Lower lobe of right lung (tissue), 2 donors: ENCODE measurements at places on chromosomes 13 and 19. TPM values are rescaled to one million over a fixed set of nuclear protein-coding genes. Genes with fewer than 3 reads are reported as not detected.

- no peaks in the 10 kb centered on the region for H3K4me1 ChIP-seq
- H3K27ac ChIP-seq, result no peak overlapping the region
Measured at GRCh38 chr13:23460309-23460708, 26.8 kb upstream of the SACS start.

DNA sequence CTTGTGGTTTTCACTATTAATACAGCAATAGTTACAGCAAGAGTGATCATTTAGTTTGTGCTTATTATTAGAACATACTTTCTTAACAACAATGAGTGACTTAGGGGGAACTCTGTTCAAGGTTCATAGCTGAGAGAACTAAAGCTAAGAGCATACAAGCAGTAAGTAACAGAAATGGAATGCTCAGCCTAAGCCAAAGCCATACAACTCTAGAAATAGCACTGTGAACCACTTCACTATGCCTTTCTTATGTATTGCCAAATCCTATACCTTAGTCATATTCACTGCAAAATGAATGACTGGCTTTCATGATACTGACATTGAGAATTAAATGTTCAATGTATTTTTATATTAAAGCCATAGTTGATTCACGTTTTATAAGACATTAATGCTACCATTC, 599.7 kb upstream of the SLITRK1 start:
- H3K27me3 ChIP-seq, result no peaks in the 10 kb centered on the region
- H3K36me3 ChIP-seq, result no peaks in the 10 kb centered on the region
- no peak overlapping the region for H3K4me3 ChIP-seq
- no peak overlapping the region for H3K27ac ChIP-seq

DNA sequence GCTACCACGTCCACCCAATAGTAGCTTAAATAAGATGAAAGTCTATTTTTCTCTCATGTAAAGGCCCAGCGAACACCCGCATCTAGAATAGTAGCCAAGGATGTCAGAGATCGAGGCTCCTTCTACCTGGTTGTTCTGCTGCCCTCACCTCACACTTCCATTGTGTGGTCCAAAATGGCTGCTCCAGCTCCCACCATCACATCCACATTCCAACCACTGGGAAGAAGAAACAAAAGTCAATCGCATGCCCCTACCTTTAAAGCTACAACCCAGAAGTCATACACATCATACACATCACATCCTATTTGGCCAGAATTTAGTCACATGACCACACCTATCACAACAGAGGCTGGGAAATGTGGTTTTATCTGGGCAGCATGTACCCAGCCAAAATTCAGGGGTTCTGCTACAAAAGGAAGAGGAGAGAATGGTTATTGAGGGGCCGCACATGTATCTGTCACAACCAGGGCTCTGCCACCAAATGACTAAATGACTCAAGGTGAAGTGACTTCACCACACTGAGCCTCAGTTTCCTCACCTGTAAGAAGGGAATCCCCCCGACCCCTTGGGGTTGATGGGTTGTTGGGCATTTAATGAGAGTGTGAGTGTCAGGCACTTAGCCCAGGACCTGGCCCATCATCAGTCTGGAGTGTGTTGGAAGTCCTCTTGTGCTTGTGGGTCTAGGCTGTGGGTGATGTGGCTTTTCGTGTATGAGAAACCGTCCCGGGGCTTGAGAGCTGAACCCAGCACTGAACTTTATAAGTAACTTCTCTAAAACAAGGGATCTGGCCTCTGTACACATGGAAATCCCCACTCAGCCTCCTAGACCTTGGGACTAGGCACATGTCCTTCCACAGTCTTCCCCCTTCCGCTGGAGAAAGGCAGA, 10.2 kb upstream of the CBLC start:
- H3K27me3 ChIP-seq, result no peaks in the 10 kb centered on the region
- H3K4me1 ChIP-seq, result peaks cover 20% of the 10 kb centered on the region
- no peak overlapping the region for H3K4me3 ChIP-seq
- no peaks in the 10 kb centered on the region for H3K36me3 ChIP-seq
- no peak overlapping the region for H3K27ac ChIP-seq

DNA sequence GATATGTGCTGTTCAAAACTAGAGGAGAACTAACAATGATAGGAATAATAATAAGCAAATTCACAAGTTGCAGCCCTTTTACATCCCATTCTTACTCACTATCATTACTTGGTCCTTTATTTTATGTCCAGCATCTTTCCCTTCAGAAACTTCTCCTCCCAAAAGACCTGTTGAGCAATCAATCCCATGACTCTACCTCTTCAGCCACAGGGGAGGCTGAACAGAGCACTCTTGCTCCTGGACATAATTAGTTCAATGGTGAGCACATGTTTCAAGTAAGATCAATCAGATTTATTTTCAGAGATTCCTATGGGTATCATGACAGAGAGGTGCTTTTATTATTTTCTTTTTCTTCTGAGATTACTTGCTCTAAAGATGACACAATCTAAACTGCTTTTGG, 260.0 kb downstream of the COG6 start:
- H3K27me3 ChIP-seq, result no peaks in the 10 kb centered on the region
- H3K36me3 ChIP-seq, result no peaks in the 10 kb centered on the region
- no peak overlapping the region for H3K4me3 ChIP-seq
- no peak overlapping the region for H3K27ac ChIP-seq

DNA sequence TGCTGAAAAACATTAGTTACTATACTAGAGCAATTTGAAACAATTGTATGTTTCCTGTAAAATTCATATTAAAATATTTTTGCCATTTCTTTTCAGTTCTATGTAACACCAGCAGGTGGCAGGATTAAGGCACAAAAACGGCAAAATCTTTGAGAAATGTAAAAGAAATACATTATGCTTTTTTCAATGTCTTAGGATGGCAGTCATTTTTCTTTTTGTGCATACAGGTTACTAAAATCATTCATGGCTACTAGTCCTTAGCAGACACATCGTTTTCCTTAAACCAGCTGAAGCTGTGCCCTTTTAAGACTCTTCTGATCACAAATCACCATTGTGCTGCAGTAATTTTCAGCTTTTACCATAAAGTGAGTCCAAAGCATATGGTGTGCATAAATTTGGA, 800.7 kb upstream of the SLITRK5 start:
- H3K27ac ChIP-seq, result no peak overlapping the region
- no peaks in the 10 kb centered on the region for H3K36me3 ChIP-seq
- no peak for DNase-seq
- no peaks in the 10 kb centered on the region for H3K27me3 ChIP-seq

DNA sequence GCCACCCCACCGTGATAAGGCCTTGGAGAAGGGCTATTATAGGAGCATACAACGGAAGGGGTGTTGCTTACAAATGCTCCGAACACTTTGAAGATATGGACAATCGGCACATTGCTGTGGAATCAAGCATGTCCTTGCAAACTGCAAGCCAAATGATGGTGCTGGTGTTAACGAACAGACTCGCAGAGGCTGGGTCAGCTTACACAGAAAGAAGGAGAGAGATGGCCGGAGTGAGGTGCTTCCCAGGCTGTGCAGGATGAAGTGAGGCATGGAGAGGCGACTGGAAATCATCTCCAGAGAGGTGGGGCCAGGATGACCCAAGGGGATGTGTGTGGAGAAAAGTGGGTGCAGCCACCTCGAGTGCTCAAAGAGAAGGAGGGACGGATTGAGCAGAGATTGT, 42.2 kb downstream of the HSPH1 start:
- no peaks in the 10 kb centered on the region for H3K4me1 ChIP-seq
- H3K27me3 ChIP-seq, result peaks cover 4% of the 10 kb centered on the region
- H3K36me3 ChIP-seq, result no peaks in the 10 kb centered on the region
- no peak overlapping the region for H3K4me3 ChIP-seq
- no peak overlapping the region for H3K27ac ChIP-seq

DNA sequence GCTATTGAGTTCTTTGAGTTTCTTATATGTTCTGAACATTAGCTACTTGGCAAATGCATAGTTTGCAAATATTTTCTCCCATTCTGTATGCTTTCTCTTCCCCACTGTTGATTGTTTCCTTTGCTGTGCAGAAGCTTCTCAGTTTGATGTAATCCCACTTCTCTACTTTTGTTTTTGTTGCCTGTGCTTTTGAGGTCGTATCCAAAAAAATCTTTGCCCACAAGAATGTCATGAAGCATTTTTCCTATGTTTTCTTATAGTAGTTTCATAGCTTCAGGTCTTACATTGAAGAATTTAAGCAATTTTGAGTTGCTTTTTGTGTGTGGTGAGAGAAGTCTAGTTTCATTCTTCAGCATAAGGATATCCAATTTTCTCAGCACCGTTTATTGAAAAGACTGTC, 536.7 kb upstream of the ARGLU1 start:
- H3K4me1 ChIP-seq, result no peaks in the 10 kb centered on the region
- no peak overlapping the region for H3K4me3 ChIP-seq
- no peak overlapping the region for H3K27ac ChIP-seq
- no peak for DNase-seq
- H3K27me3 ChIP-seq, result no peaks in the 10 kb centered on the region

GRCh38 chr19:41407271-41407670, 9.7 kb downstream of the BCKDHA start:
- H3K4me3 ChIP-seq, result no peak overlapping the region
- peak; percentile 72 for DNase-seq
- H3K27ac ChIP-seq, result peak overlapping the region; percentile 78
- peaks cover 30% of the 10 kb centered on the region for H3K36me3 ChIP-seq
- H3K27me3 ChIP-seq, result no peaks in the 10 kb centered on the region

DNA sequence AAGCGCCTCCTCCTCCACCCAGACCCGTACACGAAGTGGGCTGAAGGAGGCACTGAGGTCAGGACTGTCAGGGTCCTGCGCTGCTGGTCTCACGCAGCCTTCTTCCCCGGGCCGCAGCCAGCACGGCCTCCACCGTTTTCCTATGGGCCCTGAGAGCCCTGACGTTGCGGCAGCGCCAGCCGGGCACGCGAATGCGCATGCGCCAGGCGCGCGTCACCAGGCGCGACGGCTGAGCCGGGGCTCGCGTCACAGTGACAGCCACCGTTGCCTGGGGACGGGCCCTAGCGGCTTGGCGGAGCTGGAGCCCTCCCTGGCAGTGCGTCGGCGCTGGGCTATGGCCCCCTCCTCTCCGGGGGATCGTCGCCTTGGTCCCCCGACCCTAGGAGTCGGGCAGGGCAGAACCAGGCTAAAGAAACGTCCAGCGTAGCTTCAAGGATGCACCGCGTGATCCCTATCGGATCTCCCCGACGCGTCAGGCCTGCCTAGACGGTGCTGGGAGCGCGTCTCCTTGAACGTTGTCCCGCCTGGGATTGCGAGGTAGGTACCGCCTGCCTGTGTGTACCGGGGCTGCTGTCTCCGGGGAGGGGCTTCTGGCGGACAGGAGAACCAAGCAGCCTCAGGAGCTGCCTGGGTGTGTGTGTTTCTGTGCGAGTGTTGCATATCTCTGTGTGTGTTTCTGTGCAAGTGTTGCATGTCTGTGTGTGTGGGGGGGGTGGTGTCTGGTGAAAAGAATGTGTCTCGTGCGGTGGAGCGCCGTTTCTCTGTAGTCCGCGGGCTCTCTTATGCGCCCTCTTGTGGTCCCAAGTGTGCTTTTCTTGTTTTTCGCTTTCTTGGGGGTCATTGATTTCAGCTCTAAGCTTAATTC, 43.2 kb downstream of the ZNF571 start:
- no peak for DNase-seq
- H3K36me3 ChIP-seq, result no peaks in the 10 kb centered on the region
- no peaks in the 10 kb centered on the region for H3K4me1 ChIP-seq
- no peaks in the 10 kb centered on the region for H3K27me3 ChIP-seq
- peak overlapping the region; percentile 41 for H3K4me3 ChIP-seq

GRCh38 chr19:40831502-40832430, 18.5 kb downstream of the CYP2A6 start:
- peaks cover 6% of the 10 kb centered on the region for H3K36me3 ChIP-seq
- no peak for DNase-seq
- peak overlapping the region; percentile 46 for H3K27ac ChIP-seq
- peaks cover 7% of the 10 kb centered on the region for H3K4me1 ChIP-seq

GRCh38 chr13:98111168-98112098, 31.5 kb upstream of the FARP1 start:
- no peaks in the 10 kb centered on the region for H3K36me3 ChIP-seq
- no peak for DNase-seq
- no peaks in the 10 kb centered on the region for H3K27me3 ChIP-seq
- H3K27ac ChIP-seq, result no peak overlapping the region
- no peaks in the 10 kb centered on the region for H3K4me1 ChIP-seq

DNA sequence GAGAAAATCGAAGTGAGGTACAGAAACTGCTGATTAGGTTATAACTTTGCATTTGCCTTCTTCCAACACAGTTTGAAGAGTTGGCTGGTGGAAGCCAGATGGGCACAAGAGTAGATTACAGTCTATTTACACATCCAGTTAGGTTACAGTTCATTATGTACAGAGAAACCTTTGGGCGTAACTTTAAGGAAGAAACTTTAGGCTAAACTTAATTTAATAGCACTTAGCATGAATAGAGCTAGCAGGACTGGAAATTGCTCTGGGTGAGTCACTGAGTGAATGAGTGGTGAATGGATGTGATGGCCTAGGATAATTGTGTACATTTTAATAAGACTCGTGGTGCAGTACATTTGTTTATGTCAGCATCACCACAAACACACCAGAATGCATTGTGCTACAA, 62.9 kb upstream of the KLHL1 start:
- no peaks in the 10 kb centered on the region for H3K4me1 ChIP-seq
- H3K36me3 ChIP-seq, result no peaks in the 10 kb centered on the region
- no peak overlapping the region for H3K27ac ChIP-seq
- no peaks in the 10 kb centered on the region for H3K27me3 ChIP-seq
- no peak overlapping the region for H3K4me3 ChIP-seq

HCN2 gene
- 0.24 TPM for total RNA-seq

TSHZ3 gene
- 5.7 TPM for total RNA-seq

F7 gene
- not detected for total RNA-seq

SIGLEC8 gene
- total RNA-seq, result 3.0 TPM

PTGIR gene
- total RNA-seq, result 6.9 TPM
